ENCODE measurements at places on chromosomes 3 and 15.
A peak's percentile ranks its signal among the peaks of the same experiment; 100 is the strongest.

DNA sequence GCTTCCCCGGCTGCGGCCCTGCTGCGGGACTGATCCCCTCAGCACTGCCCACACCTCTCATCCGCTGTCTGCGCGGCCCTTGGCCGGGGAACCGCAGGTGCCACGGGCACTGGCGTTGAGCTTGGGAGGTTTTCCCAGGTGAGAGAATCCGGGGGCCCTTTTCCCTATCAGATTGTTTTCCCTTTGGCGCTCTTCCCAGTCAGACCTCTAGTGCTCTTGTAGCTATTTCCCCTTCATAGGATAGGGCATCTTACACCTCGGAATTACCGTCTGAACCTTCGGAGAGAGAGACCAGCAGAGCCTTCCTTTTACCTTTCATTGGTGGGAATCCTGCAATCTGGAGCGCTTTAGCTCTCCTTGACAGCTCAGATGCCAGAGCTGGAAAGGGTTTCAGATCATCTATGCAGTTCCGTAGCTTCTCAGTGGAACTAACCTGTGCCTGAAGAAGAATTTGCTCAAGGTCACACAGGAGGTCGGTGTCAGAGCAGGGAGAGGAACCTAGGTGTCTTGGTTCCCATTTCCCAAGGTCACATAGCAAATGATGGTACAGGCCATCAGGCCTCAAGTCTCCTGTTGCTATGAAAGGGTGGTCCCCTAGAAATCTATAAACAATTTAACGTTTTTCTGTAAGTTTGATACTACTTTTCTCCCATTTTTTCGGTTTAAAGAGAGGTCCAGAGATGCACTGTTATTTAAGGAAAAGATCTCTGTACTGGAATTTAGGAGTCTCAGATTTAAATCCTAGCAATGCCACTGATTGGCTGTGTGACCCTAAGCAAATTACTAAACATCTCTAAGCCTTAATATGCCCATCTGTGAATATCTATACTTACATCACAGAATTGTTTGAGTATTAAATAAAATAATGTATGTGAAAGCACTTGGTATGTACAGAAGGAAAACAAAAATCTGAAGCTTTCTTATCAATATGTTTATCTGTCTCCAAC, 916 bp downstream of the IDH3A start:
- no peak for DNase-seq

GRCh38 chr3:63940389-63940757, 28.2 kb upstream of the SCAANT1 start:
- peak; percentile 39 for DNase-seq

DNA sequence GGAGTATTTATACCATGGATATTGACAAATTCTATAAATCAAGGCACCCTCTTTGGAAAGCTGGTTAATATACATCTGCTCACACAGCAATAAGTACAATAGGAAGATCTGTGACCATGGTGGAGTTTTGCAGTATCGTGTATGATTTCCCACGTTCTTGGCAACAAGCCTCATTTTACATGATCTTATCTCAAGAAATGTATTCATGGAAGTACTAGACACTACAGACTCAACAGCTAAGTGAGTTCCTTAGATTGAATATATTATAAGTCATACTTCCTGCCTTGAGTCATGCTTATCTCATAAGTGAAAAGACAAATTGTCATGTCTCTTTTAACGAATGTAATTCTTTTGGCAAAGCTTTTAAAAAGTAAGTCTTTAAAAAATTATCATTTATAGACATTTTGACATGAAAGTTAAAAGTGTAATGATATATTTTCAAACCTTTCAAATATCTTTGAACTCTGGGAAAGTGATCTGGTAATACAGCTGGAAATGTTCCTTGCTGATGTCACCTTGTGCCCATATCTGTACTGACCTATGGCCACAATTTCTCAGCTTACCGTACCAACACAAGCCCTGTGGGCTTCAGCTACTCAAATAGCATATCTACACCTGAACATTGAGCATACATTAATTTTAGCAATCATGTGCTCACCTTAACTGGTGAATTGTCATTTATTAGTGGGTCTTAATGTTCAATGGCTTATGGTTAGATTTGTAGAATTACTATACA, 130.3 kb upstream of the TMC3 start:
- no peak for DNase-seq

- DNase-seq: no peak
These were observed 152.5 kb upstream of the NPHP3 start for GRCh38 chr3:132874701-132875100.

- DNase-seq: no peak
These were observed 108.6 kb downstream of the ZNF385D start for GRCh38 chr3:21642433-21642832.

GRCh38 chr3:192843723-192844485, 73.8 kb downstream of the MB21D2 start:
- no peak for DNase-seq

GRCh38 chr3:189305412-189305811, 133.6 kb downstream of the TPRG1 start:
- DNase-seq: no peak

GRCh38 chr3:6622712-6623111, 238.2 kb upstream of the GRM7 start:
- no peak for DNase-seq

DNA sequence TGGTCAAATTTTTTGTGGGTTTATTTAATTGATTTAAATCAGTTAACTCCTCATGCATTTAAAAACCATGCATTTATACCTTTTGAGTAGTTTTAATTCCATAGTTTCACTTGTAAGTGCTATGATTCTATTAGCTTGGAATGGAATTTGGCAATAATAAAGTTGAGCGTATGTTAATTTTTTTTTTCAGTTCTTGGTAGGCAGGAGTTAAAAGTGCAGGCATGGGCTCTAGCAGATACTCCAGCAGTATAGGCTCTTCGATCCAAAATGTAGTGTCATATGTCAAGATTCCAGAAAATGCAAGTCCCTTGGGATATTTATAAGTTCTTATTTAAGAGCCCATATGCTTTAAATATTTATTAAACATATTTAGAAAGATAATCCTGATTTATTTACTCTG, 70.3 kb downstream of the LYSMD4 start:
- DNase-seq: no peak

DNA sequence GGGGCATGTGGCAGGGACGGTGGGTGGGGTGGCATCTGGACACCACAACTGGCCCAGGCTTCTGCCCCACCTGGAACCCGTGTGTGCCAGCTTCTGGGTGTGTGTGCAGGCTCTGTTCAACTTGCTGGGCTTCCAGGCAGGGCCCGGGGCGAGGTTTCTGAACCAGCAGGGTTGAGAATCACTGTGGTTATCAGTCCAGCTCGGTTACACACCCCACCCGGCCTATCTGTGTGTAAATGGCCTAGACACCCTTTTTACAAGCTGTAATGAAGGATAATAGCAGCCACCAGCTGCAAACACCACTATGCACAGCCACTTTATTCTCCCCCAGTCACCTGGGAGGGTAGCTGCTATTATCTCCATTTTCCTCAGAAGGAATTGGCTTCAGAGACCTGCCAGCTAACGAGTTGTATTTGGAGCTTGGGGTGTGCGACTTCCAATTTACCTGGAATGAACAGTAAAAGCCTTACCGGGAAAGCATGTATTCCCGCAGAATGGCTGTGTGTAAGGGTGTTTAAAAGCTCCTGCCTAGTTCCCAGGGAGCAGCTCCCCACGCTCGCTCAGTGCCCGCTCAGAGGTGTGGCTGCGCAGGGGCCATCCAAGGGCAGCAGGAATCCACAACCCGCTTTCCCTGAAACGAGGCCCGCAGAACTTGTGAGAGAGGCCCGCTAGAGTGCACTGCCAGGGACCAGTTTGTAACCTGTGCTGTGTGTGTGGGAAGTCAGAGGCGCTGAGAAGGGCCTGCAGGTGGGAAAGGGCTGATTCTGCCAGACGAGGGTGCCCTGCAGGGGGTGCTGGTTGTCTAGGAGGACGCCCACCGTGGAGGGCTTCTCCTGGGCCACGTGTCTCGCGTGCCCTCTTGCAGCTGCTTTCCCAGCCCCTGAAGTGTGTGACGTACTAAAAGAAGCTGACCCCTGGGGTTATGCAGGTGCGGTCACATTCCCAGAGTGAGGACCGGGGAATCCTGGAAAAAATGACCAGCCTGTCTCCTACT, 83.5 kb downstream of the C3orf70 start:
- DNase-seq: no peak

- no peak for DNase-seq
These were observed 30.3 kb downstream of the SUCLG2 start for GRCh38 chr3:67624078-67624477.

DNA sequence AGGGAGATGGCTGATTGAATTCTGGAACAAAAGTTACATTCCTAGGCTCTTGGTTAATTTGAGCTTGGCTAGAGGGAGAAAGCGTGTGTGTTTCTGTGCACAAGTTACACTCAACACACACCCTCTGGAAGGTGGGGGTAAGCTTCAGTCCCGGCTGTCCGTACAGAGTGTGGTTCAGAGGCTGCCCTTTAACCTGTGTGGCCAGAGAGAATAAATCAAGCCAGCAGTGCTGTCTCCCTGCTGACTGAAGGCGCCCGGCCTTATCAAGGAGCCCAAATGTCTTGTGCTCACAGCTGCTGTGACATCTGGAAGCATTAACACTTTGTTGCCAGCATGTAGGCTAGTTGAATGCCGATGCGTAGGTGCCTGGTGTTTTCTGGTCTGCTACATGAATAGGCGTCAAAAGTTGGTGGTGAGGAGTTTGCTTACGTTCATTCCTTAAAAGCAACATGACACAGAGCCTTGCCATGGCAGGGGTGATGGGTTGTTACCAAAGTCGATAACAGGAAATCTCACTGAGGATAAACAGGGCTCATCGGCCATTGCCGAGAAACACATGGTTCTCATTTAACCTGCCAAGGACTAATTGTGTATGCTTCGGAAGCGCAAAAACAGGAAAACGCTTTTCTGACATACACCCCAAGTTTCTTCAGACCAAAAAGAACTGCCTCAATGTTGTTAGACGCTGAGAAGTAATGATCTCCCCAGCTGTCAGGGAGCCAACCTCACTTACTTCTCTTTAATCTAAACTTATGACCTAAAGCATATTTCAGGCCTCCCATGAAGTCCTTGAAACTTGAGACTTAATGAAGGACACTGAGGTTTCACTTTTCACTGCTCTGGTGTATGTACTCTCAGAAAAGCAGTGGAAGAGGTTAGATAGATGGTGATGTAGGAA, 95.8 kb upstream of the CTDSPL start:
- DNase-seq: peak; percentile 29

- no peak for DNase-seq
These were observed 272.5 kb downstream of the XXYLT1 start for GRCh38 chr3:194998417-194998816.

DNA sequence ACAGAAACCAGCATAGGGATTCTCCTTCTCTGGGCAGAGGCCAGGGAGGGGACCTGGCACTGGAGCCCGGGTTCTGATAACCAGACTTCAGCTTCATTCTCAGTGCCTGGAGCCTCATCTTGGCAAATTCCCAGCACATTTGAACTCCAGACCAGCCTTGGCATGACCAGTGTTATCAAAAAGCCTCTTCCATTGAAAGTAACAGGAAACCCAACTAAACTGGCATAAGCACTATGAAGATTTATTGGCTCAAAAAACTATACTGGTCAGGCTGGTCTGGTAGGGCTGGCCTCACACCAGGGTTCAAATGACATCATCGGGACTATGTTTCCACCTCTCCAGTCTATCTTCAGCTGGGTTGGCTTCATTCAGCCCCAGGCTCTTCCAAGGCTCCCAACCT, 48.1 kb upstream of the THUMPD3 start:
- no peak for DNase-seq

DNA sequence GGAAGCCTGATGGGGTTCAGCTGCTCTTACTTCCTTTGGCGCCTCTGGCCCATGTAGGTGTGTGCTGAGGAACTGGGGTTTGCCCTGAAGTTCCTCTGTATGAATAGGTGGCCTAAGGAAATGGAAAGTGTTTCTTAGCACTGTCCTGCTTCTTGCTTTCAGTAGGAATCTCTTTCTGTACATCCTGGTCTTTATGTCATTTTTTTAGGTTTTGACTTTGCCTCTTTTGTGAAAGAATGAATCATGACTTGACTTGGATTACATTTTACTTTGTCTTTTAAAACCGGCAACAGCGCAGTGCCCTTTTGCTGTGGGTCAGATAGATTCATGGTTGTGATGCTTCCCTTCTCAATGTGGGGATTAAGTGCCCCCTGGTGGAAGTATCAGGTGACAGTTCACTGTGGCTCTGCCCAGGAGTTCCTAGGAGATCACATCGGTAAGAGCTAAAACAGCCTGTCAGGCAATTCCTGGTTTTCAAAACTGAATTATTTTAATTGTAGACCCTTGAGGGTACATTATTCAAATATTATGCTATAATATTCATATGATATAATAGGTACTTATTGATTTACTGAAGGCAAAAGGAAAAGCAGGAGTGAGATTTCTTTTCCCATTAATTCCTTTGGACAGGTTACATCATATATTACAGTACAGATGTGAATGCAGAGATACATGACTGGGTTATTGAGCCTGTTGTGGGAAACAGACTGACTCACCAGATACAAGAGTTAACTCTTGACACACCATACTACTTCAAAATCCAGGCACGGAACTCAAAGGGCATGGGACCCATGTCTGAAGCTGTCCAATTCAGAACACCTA, 95.4 kb downstream of the HCN4 start:
- DNase-seq: peak; percentile 53

- no peak for DNase-seq
These were observed 7.1 kb downstream of the LRRK1 start for GRCh38 chr15:100926258-100926657.

DNA sequence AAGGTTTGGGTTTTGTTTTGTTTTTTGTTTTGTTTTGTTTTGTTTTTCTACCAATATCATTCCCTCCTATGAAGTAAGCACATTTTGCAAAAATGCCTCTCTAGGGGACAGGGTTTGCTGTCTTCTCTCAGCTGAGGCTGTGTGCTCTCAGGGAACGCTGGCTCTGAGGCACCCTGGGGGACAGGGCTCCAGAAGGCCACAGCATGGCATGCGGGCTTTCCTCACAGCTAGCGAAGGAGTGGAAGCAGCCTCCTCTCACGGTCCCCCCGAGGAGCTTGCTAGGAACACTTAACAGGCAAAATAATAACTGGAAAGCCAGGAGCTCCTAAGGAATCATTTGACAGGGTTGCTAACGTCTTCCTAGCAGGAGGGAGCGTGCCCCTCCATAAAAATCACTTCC, 227.7 kb upstream of the ST8SIA2 start:
- DNase-seq: no peak

GRCh38 chr15:36008719-36009118, 462.8 kb upstream of the DPH6 start:
- no peak for DNase-seq

DNA sequence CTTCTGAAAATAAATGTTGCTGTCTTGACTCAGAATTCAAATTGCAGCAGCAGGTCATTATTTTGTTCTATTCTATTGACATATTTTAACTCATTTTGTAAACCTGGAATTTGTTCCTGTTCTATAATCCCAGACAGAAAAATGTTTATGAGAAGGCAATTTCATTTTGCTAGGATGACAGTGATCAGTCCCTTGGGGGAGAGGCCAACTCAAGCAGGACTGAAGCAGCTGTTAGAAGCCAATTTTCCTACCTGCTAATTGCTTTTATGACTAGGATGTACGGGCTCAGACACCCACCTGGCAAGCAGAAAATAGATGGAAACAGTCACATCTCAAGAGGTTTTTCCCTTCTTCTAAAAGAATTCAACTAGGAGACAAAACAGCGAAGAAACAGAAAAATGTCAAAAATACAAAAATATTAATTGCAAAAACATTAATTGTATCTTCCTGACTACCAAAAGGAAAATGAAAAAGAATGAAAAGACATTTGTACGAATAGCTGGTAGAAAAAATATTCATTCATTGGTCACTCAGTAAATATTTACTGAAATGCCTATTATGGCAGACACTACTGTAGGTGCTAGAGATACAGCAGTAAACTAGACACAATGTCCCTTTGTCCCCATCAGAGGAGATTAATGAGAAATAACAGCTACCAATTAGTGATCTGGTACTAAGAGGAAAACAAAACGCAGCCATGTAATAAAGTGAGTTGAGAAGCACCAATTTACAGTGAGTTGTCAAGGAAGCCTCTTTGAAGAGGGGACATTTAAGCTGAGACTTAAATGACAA, 73.5 kb downstream of the PEAK1 start:
- no peak for DNase-seq
